ENCODE measurements at places on chromosomes 12 and 14.

GRCh38 chr14:60639674-60640073 lies 9.6 kb downstream of the SIX1 start:
- DNase-seq, result no peak

DNA sequence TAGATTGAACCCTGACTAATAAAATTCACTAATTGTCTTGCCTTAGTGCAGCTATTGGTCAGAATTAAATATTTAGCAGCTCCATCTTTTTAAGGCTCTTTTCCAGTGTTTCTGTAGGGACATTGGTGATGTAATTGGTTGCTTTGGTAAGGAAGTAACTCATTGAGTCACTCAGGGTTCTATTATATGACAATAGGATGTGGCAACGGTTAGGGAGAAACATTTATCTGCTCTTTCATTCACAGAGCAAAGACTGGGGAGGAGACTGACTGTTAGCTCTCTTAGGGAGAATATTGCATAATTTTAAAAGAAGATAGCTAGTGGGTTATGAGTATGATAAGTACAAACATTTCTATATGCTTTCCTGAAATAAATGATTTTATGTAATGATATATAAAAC lies 616.5 kb downstream of the TRHDE start:
- DNase-seq, result no peak

DNA sequence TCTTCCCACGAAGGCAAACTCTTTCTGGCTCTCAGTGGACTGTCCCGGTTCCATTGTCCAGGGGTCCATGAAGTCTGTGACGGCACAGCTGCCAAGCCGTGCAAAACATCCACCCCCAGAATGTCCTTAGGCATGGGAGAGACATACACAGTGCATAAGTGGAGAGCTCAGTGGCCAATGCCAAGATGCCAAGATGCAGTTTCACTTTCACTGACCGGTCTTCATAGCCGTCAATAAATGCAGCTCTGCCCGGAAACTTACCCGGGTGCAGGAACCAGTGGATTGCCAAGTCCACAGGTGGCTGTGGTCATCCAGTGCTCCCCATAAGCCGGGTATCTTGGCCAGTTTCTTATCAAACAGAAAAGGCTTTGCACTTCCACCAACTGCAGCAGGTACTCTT lies 162.3 kb downstream of the PTCSC3 start:
- no peak for DNase-seq

GRCh38 chr14:96635850-96636249 lies 133.7 kb downstream of the PAPOLA start:
- no peak for DNase-seq

DNA sequence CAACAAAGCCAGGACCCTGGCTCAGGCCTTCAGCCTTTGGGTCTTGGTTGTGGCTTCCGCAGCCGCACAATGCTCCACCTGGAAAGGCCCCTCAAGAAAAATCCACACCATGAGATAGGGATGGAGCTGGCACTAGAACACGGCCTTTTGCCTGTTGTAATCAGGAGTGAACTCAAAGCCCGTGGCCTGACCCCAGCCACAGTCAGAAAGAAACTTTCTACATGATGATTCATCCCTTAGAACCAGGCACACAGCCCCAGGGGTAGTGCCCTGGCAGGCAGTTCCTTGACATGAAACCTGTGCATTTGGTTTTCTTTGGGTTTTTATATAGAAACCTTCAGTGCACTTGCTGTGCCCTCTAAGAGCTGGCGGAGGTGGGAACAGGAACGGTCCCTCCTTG lies 5.1 kb downstream of the CLMN start:
- DNase-seq, result peak; percentile 95

DNA sequence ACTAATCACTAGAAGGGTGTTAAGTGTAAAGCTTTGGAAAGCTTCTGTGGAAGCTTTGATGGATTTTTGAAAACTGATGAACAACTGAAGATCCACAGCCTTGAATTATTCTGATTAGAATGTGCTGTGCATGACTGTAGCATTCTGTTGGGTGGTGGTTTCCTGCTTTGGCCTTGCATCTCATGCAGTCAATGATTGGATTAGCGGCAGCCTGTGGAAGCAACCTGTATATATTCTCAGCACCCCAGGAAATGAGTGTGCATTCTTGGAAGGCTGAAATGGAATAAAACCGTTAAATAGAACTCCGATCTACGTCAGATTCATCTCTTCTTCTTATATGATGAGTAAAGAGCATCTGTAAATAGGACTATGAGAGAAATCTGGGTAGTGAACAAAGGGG lies 120.2 kb downstream of the SLC16A7 start:
- DNase-seq, result no peak

GRCh38 chr14:70909733-70910614 lies 2.7 kb downstream of the PCNX1 start:
- no peak for DNase-seq

GRCh38 chr12:99259040-99259934 lies 388.3 kb upstream of the GARIN6 start:
- no peak for DNase-seq

GRCh38 chr12:6346235-6346832 lies 4.5 kb upstream of the TNFRSF1A start:
- DNase-seq, result no peak

DNA sequence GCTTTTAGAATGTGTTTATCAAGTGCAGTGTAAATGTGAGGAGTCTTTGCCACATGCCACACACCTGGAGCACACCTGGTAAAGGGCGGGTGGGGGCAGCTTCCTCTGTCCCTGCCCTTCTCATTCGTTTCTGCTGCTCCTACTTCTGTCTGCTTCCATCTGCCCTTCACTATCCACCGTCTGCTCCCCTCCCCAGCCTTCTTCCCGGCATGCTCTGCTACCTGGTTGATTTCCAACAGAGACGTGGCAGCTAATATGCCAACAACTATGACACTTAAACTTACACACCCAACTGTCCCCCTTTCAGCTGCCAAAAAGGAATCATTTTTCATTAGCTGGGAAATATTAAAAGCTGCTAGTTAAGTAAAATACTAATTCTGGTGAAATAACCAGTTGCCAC lies 9.1 kb upstream of the CARMIL3 start:
- DNase-seq, result no peak

DNA sequence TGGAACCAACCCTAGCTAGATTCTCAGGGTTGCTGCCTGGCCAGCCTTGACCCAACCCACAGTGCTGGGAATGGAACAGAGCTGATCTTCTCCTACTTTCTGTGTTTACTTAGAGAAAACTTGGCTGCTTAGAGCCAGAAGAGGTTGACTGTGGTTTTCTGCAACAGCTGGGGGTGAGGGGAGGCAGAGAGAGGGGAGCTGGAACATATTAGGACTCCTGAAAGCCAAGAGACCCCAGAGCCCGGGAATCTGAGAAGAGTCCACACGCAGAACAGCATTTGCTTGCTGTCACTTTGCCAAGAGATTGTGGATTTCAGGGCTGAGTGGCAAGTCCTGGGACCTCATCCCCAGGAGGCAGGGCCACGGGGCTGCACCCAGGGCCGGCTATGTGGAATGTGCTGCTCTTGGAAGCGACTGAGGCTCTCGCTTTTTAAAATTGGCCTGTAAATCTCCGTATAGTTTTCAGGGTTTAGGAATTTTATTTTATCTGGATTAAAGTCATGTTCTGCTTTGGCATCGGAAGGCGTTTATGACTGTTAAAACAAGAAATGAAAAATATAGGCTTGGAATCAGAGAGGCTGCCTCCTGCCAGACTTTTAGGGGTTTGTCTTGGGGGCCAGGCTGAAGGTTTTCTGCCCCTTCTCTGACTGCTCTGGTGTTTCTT lies 22.3 kb upstream of the MED13L start:
- no peak for DNase-seq
